Immature natural killer cell (primary cell): ENCODE measurements at places on chromosomes 16 and 17.

DNA sequence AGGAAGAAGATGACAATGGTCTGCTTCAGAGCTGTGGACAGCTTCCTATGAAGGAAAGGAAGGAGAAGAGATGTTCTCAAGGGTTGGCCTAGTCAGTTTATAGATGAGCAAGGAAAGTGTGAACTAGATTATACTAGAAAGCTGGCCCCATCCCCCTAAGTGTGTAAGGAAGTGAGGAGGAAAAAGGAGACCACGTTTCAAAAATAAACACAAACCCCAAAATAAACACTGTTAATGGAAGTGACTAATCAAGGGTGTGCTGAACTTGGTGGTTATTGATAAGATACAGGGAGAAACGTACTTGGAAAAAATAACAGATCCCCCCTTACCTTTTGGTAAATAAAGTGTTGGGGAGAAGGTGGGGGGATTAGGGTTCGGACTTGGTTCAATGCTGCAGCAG is 267.1 kb downstream of the SOX9 start:
- DNase-seq, result no peak
- no peaks in the 10 kb centered on the region for H3K4me1 ChIP-seq
- H3K36me3 ChIP-seq, result no peaks in the 10 kb centered on the region
- H3K27ac ChIP-seq, result no peak overlapping the region
- H3K27me3 ChIP-seq, result no peaks in the 10 kb centered on the region
- no peak overlapping the region for H3K4me3 ChIP-seq

DNA sequence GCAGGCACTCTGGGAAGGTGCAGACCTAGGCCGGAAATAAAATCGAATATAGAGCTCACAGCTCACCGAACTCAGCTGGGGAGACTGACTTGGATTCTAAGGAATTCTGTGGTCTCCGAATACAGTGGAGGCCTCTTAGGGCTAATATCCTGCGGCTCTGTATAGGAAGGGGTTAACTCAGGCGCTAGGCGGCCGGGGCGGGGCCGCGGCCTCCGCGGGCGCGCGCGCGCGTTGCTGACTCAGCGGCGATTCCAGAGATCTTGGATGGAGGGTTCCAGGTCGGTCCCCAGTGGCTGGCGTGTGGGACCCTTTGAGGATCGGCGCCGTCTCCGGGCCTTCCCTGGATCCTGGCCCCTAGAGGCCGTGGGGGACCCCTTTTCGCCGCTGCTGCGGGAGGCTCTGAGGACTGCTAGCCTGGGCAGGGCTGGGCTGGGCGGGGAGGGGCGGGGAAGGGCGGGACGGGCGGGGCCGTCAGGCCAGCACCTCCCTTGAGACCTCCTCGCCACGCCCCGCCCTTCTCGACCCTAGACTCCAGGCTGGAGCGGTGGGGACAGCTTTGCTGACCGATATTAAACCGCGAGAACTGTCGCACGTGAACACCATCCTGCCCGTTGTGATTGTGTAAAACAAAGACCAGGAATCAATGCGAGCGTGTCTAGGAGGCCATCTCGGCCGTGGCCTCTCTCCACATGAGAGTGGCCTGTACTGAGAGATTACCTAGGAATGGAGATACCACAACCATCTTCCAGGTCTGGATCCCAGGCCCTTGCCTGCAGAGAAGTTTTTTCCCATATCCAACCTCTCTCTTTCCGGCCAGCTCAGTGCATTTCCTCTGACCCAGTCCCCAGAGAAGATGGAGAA is 1.4 kb upstream of the PLEKHH3 start:
- peaks cover 54% of the 10 kb centered on the region for H3K4me1 ChIP-seq
- peak overlapping the region; percentile 83 for H3K27ac ChIP-seq
- no peaks in the 10 kb centered on the region for H3K36me3 ChIP-seq

GRCh38 chr16:380762-381011 is 1.1 kb downstream of the PGAP6 start:
- H3K4me1 ChIP-seq, result peaks cover 15% of the 10 kb centered on the region
- H3K36me3 ChIP-seq, result no peaks in the 10 kb centered on the region
- no peak for DNase-seq
- H3K27me3 ChIP-seq, result peaks cover 11% of the 10 kb centered on the region
- H3K4me3 ChIP-seq, result peak overlapping the region; percentile 80

DNA sequence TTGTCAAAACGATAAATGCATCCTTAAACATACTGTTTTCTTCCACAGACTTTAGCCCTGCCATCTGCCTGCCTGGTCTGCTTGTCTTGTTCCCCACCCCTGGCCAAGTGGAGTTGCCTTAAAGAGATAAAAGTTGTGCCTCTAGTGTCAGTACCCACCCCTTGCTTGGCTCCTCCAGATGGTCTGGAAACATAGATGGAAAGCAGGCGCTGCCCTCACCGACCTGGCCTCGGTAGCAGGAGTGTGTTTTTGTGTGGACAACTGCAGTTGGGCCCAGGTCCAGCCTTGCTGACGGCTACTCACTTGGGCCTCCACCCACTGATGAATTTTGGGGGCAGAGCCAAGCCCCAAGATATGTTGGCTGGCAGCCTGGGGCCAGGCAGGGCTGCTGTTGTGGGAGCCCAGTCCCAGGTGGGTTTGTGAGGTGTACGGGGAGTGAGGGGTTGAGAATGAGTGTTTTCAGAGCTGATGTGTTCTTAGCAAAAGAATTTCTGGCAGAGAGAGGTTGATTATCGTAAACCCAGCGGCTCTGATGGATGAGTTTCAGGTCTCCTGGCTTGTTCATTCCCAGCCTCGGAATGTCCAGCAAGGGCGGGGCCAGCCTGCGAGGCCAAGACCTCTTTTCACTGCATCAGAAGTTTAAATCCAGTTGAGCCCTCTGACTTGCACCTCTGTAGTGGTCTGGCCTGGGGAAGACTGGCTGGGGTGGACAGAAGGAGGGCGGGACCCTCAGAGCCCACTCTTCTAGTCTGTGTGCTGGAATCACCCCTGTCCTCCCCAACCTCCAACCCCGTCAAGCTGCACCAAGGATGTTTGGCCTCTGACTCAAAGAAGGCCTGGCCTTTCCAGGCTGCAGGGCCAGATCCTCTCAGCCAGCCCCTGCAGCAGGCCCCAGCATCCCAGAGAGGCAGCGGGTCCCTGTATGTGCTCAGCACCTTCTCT is 179.7 kb downstream of the RAB11FIP4 start:
- no peaks in the 10 kb centered on the region for H3K27me3 ChIP-seq
- no peak overlapping the region for H3K4me3 ChIP-seq
- no peak overlapping the region for H3K27ac ChIP-seq
- H3K4me1 ChIP-seq, result peaks cover 7% of the 10 kb centered on the region

- peaks cover 4% of the 10 kb centered on the region for H3K27me3 ChIP-seq
- H3K27ac ChIP-seq, result no peak overlapping the region
- no peaks in the 10 kb centered on the region for H3K36me3 ChIP-seq
- no peak overlapping the region for H3K4me3 ChIP-seq
- no peaks in the 10 kb centered on the region for H3K4me1 ChIP-seq
Measured at GRCh38 chr16:84236671-84237070, 3.1 kb downstream of the KCNG4 start.

DNA sequence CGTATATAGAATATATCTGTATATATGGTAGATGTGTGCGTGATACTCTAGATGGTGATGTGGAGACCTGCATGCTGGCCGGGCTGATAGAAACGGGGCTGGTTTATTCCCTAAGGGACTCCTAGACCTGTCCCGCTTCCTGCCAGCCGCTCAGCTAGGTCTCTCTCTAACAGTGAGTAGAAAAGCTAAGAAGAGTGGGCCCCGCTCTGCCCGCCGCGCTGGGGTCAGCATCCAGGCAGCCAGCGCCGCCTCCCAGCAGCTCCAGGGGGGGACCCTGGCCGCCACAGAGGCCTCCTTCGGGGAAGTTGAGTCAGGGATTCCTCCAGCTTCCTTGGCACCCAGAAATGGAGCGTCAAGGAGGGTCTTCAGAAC is 9.4 kb downstream of the CYGB start:
- peaks cover 37% of the 10 kb centered on the region for H3K4me1 ChIP-seq
- peak overlapping the region; percentile 43 for H3K27ac ChIP-seq
- peak overlapping the region; percentile 44 for H3K4me3 ChIP-seq
- H3K36me3 ChIP-seq, result no peaks in the 10 kb centered on the region
- no peaks in the 10 kb centered on the region for H3K27me3 ChIP-seq
- no peak for DNase-seq

- H3K36me3 ChIP-seq, result no peaks in the 10 kb centered on the region
- no peak overlapping the region for H3K27ac ChIP-seq
- peaks cover 6% of the 10 kb centered on the region for H3K27me3 ChIP-seq
- peaks cover 55% of the 10 kb centered on the region for H3K4me1 ChIP-seq
Measured at GRCh38 chr17:40485851-40486521, 15.4 kb downstream of the TNS4 start.

GRCh38 chr16:66551788-66552285 is 539 bp upstream of the CKLF start:
- no peaks in the 10 kb centered on the region for H3K36me3 ChIP-seq
- no peak for DNase-seq
- peaks cover 79% of the 10 kb centered on the region for H3K4me1 ChIP-seq
- peak overlapping the region; percentile 96 for H3K27ac ChIP-seq

GRCh38 chr16:17369421-17370222 is 101.1 kb downstream of the XYLT1 start:
- no peaks in the 10 kb centered on the region for H3K36me3 ChIP-seq
- DNase-seq, result peak; percentile 89
- peaks cover 18% of the 10 kb centered on the region for H3K27me3 ChIP-seq
- H3K4me1 ChIP-seq, result peaks cover 96% of the 10 kb centered on the region
- H3K27ac ChIP-seq, result peak overlapping the region; percentile 99

DNA sequence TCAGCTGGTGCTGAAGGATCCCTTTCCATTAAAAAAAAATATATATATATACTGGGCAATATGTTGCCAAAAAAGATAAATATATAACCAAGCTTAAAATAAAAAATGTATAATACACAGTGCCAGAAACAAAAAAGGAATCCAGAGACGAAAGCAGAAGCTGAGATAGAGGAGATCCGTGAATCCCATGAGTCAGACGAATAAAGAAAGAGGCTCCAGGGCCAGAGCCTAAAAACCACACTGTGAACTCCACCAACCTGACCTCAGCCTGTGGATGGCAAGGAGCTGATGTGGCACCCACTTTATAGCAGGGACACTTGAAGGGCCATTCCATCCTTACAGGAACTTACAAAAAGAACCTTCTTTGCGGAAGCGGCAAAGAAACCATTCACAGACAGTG is 34.8 kb downstream of the PITPNM3 start:
- H3K36me3 ChIP-seq, result no peaks in the 10 kb centered on the region
- H3K4me3 ChIP-seq, result no peak overlapping the region
- H3K27me3 ChIP-seq, result peaks cover 4% of the 10 kb centered on the region
- H3K4me1 ChIP-seq, result no peaks in the 10 kb centered on the region

GRCh38 chr17:71432378-71433315 is 688.2 kb upstream of the SOX9 start:
- H3K27me3 ChIP-seq, result no peaks in the 10 kb centered on the region
- no peak overlapping the region for H3K27ac ChIP-seq
- no peaks in the 10 kb centered on the region for H3K36me3 ChIP-seq
- no peak overlapping the region for H3K4me3 ChIP-seq
- DNase-seq, result no peak

- no peaks in the 10 kb centered on the region for H3K27me3 ChIP-seq
- H3K36me3 ChIP-seq, result peaks cover 16% of the 10 kb centered on the region
- no peak overlapping the region for H3K27ac ChIP-seq
- no peak for DNase-seq
Measured at GRCh38 chr16:48321317-48322036, 63.7 kb downstream of the SIAH1 start.

DNA sequence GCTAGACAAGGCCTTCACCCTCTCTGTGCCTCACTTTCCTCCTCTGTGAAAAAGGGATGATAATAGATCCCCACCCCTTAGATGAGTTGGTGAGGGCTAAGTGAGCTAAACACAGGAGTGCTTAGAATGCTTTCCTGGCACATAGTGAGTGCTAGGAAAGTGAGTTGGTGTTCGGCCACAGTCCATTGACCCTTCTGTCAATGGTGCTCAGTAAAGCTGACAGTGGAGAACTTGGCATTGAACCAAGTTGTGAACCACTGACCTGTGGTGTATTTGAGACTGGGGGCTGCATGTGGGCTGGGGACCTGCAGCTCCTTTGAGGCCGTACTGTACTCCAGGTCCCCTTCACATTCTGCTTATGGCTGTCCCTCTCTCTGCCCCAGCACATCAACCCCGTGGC is 4.8 kb downstream of the PLK1 start:
- no peak overlapping the region for H3K4me3 ChIP-seq
- peaks cover 8% of the 10 kb centered on the region for H3K36me3 ChIP-seq
- no peak for DNase-seq
- H3K27ac ChIP-seq, result no peak overlapping the region
- H3K27me3 ChIP-seq, result peaks cover 1% of the 10 kb centered on the region
- H3K4me1 ChIP-seq, result peaks cover 16% of the 10 kb centered on the region

- no peak overlapping the region for H3K4me3 ChIP-seq
- H3K36me3 ChIP-seq, result peaks cover 4% of the 10 kb centered on the region
Measured at GRCh38 chr17:68564415-68565111, 36.6 kb downstream of the FAM20A start.

GRCh38 chr17:73267648-73268537 is 6.2 kb upstream of the CPSF4L start:
- no peak overlapping the region for H3K4me3 ChIP-seq
- H3K36me3 ChIP-seq, result no peaks in the 10 kb centered on the region
- no peaks in the 10 kb centered on the region for H3K4me1 ChIP-seq
- H3K27me3 ChIP-seq, result peaks cover 1% of the 10 kb centered on the region
- no peak overlapping the region for H3K27ac ChIP-seq
- no peak for DNase-seq

- H3K36me3 ChIP-seq, result no peaks in the 10 kb centered on the region
- H3K27ac ChIP-seq, result peak overlapping the region; percentile 88
- no peak for DNase-seq
- peaks cover 76% of the 10 kb centered on the region for H3K4me1 ChIP-seq
- H3K4me3 ChIP-seq, result peak overlapping the region; percentile 78
- H3K27me3 ChIP-seq, result peaks cover 16% of the 10 kb centered on the region
Measured at GRCh38 chr17:35889818-35890773, 9.9 kb upstream of the CCL5 start.

GRCh38 chr16:3087243-3088235 is 11.6 kb downstream of the ZSCAN10 start:
- peak overlapping the region; percentile 85 for H3K27ac ChIP-seq
- H3K36me3 ChIP-seq, result no peaks in the 10 kb centered on the region
- H3K27me3 ChIP-seq, result no peaks in the 10 kb centered on the region
- DNase-seq, result no peak

DNA sequence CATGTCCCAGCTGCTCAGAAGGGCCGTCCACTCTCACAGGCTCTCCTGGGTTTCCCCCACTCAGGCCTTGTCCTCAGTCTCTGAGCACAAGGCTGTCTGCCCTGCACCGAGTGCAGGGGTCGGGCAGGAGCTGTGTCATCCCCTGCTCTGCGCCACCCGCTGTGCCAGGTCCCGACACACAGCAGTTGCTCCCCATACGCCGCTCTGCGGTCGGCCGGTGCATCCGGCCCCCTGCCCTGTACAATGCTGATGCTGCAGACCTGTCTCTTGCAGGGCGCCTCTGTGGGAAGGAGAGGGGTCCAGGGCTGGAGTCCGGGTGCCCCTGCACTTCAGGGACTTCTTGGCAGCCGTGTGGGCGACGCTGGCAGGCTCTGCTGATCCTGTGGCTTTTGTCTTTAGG is 6.1 kb downstream of the TSC2 start:
- peaks cover 6% of the 10 kb centered on the region for H3K4me1 ChIP-seq
- DNase-seq, result no peak
- H3K36me3 ChIP-seq, result no peaks in the 10 kb centered on the region
- H3K4me3 ChIP-seq, result no peak overlapping the region

GRCh38 chr16:84883301-84883700 is 63.5 kb downstream of the CRISPLD2 start:
- DNase-seq, result no peak
- H3K27ac ChIP-seq, result no peak overlapping the region
- H3K4me3 ChIP-seq, result no peak overlapping the region
- no peaks in the 10 kb centered on the region for H3K4me1 ChIP-seq
- peaks cover 4% of the 10 kb centered on the region for H3K27me3 ChIP-seq
- no peaks in the 10 kb centered on the region for H3K36me3 ChIP-seq
